ENCODE measurements at places on chromosomes 13 and 19.
A peak's percentile ranks its signal among the peaks of the same experiment; 100 is the strongest.

- peak; percentile 89 for DNase-seq
Measured at GRCh38 chr19:11089254-11090013, at the start of gene LDLR. Gene LDLR, plus strand, starts transcription at chr19:11089463. Its CDS starts 86 bp downstream, at chr19:11089549.

DNA sequence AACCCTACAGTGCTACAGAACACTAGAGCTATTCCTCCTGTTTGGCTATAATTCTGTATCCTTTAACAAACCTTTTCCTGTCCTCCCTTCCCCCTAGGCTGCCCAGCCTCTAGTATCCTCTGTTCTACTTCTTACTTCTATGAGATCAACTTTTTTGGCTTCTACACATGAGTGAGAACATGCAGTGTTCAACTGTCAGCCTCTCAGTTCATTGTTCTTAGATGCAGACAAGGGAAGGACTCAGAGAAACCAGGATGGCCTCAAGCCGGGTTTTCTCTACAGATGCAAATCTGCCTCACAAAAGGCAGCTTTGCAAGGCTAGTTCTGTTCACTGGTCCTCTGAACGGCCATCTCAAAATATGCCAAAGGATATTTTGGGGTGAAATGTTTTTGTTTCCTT is 18.4 kb downstream of the AMER2 start:
- no peak for DNase-seq

DNA sequence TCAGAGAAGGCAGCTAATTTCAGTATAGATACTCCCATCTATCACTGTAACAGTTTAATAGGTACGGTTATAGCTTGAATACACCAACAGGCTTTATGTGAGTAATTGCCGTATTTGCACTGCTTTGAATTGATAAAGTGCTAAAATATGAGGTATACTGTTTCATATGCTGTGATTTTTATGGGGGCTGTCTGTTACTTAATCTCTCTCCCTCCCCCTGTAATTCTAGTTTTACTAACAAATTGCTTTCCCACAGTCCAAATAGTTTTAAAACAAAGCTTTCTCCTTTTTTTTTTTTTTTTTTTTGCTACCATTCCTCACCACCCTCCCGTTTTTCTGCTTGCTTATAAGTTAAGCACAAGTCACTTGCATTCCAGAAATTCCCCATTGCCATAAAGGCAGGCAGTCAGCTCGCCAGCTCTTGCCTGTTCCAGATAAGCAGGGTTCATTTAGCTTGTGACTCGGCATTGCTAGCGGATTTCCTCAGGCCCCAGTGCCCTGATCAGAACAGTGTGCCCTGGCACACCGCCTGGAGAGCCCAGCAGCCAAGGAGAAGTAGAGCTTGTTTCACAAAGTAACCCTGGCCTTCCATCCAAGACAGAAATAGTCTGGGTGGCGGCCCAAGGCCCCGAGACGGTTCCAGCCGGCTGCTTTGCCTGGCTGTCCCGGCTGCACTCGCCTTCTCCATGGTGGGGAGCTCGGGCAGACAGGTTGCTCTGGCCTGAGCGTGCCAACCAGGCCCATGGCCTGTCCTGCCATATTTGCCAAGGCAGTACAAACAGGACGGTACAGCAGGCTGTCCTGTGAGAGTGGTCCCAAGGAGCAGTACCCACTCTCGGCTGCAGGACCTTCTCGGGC is 43.5 kb upstream of the NPAS1 start:
- no peak for DNase-seq

DNA sequence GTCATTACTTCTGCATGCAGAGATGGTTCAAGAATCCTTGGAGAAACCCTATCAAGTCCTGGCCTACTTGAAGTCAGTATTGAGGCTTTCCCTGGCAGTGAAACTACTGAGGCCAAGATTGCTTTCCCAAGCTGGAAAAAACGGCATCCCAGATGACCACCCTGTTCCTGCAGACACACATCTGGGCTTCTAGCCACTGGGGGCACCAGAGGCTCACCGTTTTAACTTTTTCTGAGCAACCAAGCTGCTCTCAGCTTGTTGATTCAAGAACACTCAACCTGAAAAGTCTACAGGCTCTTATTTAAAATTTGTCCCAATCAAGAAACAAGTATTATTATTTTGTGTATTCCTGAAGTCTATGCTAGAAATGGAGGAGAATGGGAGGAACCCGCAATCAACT is 66.6 kb downstream of the SPRYD7 start:
- DNase-seq, result no peak

DNA sequence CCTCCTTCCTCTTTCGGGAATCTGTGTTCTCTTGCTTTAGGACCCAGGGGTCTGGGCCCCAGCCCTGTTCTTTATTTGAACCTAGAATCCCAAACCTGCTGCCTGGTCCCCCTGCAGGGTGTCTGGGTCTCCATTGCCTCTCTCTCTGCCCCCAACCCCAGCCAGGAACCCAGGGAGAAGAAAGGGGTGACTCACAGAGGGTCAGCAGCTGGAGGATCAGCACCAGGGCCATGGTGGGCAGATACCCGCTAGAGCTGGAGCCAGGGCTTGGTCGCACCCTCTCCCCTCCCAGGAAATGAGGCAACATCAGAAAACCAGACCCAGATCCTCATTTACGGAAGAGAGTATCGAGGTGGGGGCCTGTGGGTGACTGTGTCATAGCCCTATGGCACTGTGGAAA is at the start of gene OSCAR:
TSS of gene OSCAR (minus strand) at position 243 of the 400 bp plus-strand sequence. CDS start at position 232, 11 bp downstream.
- DNase-seq, result peak; percentile 40

DNA sequence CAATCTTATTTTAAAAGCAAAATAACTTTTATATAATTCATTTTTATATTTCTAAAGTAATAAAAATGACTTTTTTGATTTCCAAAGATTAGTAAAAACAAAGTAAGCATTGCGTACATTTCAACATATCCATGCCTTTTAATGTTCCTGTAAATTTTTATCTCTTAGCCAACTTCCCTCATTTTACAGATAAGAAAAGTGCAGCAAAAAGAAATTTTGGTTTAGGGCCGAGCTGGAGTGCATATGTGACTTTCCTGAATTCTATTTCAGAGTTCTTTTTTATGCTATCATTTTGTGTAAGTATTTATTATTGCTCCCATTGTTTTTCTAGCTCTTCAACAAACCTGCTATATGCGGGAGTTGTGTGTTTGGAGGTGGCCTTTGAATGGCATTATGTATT is 195.3 kb downstream of the NHLRC3 start:
- DNase-seq, result no peak

DNA sequence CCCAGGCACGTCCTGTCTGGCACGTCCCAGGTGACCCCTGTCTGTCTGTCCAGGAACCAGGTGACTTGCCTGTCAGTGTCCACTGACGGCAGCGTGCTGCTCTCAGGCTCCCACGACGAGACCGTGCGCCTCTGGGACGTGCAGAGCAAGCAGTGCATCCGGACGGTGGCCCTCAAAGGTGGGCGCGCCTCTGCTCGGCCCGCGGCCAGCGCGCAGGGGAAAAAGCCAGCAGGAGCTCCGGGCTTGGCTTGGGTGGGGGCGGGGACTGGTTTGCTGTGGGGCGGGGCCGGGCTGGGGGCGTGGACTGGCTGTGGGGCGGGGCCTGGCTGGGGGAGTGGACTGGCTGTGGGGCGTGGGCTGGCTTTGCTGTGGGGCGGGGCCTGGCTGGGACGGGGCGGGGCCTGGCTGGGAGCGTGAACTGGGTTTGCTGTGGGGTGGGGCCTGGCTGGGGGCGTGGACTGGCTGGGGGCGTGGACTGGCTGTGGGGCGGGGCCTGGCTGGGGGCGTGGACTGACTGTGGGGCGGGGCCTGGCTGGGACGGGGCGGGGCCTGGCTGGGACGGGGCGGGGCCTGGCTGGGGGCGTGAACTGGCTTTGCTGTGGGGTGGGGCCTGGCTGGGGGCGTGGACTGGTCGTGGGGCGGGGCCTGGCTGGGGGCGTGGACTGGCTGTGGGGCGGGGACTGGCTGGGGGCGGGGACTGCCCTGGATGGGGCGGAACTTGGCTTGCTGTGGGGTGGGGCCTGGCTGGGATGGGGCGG is 7.2 kb downstream of the WDR18 start:
- peak; percentile 16 for DNase-seq

Data from bone marrow (tissue), 2 donors.